ENCODE measurements at places on chromosomes 7 and 10.

GRCh38 chr7:8629504-8629903 lies 196.1 kb downstream of the NXPH1 start:
- H3K27me3 ChIP-seq = no peaks in the 10 kb centered on the region
- H3K27ac ChIP-seq = no peak overlapping the region
- H3K36me3 ChIP-seq = no peaks in the 10 kb centered on the region
- H3K4me1 ChIP-seq = no peaks in the 10 kb centered on the region

DNA sequence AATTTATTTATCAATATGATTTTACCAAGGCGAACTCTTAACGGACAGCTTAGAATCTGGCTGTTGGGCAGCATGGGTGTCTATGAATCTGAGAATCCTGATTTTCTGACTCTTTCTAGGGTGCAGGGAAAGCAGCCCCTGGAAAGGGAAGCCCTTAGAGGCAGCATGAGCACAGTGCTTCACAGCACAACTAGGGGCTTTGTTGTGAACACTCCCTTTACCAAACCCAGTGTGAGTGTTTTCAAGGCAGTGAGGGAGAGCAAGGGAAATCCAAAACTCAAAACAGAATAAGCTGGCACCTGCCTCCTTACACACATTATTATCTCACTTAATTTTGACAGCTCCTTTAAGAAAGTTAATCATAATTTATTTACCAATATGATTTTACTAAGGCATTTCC lies 116.3 kb upstream of the CSTF2T start:
- H3K36me3 ChIP-seq = no peaks in the 10 kb centered on the region
- peaks cover 2% of the 10 kb centered on the region for H3K27me3 ChIP-seq
- no peak overlapping the region for H3K27ac ChIP-seq

- H3K27ac ChIP-seq = no peak overlapping the region
- no peaks in the 10 kb centered on the region for H3K4me1 ChIP-seq
- peaks cover 13% of the 10 kb centered on the region for H3K27me3 ChIP-seq
- H3K36me3 ChIP-seq = no peaks in the 10 kb centered on the region
- no peak overlapping the region for H3K4me3 ChIP-seq
- no peak for DNase-seq
Measured at GRCh38 chr7:1794888-1795542, 124.9 kb downstream of the ELFN1 start.

- DNase-seq = no peak
- no peak overlapping the region for H3K4me3 ChIP-seq
- no peaks in the 10 kb centered on the region for H3K36me3 ChIP-seq
- H3K27me3 ChIP-seq = no peaks in the 10 kb centered on the region
- peaks cover 38% of the 10 kb centered on the region for H3K4me1 ChIP-seq
- peak overlapping the region; percentile 85 for H3K27ac ChIP-seq
Measured at GRCh38 chr10:78963074-78964034, 105.4 kb upstream of the ZMIZ1 start.

- DNase-seq = no peak
- no peak overlapping the region for H3K4me3 ChIP-seq
- no peaks in the 10 kb centered on the region for H3K4me1 ChIP-seq
- H3K27ac ChIP-seq = no peak overlapping the region
- no peaks in the 10 kb centered on the region for H3K27me3 ChIP-seq
Measured at GRCh38 chr10:119518176-119518575, 24.3 kb downstream of the RGS10 start.

Measured in Panc1 (cell line).